Activated naive CD8-positive, alpha-beta T cell treated with anti-CD3 and anti-CD28 coated beads for 36 hours (primary cell): ENCODE measurements at places on chromosomes 12 and 14. TPM values are rescaled to one million over a fixed set of nuclear protein-coding genes. Genes with fewer than 3 reads are reported as not detected.

GRCh38 chr14:56933446-56933845 is 123.2 kb upstream of the OTX2 start:
- H3K36me3 ChIP-seq: no peaks in the 10 kb centered on the region
- DNase-seq: no peak
- H3K27ac ChIP-seq: no peak overlapping the region
- no peaks in the 10 kb centered on the region for H3K27me3 ChIP-seq
- no peaks in the 10 kb centered on the region for H3K4me1 ChIP-seq

- no peaks in the 10 kb centered on the region for H3K27me3 ChIP-seq
- H3K27ac ChIP-seq: no peak overlapping the region
- peaks cover 19% of the 10 kb centered on the region for H3K36me3 ChIP-seq
These were observed 22.6 kb downstream of the CBX5 start for GRCh38 chr12:54257332-54257731.

DNA sequence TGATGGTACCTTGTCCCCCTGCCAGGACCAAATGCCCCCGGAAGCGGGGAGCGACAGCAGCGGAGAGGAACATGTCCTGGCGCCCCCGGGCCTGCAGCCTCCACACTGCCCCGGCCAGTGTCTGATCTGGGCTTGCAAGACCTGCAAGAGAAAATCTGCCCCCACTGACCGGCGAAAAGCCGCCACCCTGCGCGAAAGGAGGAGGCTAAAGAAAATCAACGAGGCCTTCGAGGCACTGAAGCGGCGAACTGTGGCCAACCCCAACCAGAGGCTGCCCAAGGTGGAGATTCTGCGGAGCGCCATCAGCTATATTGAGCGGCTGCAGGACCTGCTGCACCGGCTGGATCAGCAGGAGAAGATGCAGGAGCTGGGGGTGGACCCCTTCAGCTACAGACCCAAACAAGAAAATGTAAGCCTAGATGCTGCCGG is 410 bp downstream of the MYF6 start:
- peaks cover 57% of the 10 kb centered on the region for H3K27me3 ChIP-seq
- H3K4me3 ChIP-seq: no peak overlapping the region
- H3K4me1 ChIP-seq: no peaks in the 10 kb centered on the region
- H3K27ac ChIP-seq: no peak overlapping the region
- H3K36me3 ChIP-seq: no peaks in the 10 kb centered on the region
- no peak for DNase-seq

GRCh38 chr14:52348279-52348678 is 34.2 kb downstream of the PTGER2 start:
- H3K27ac ChIP-seq: no peak overlapping the region
- no peaks in the 10 kb centered on the region for H3K36me3 ChIP-seq
- no peak overlapping the region for H3K4me3 ChIP-seq
- peaks cover 40% of the 10 kb centered on the region for H3K4me1 ChIP-seq
- no peak for DNase-seq

- no peaks in the 10 kb centered on the region for H3K27me3 ChIP-seq
- peaks cover 1% of the 10 kb centered on the region for H3K36me3 ChIP-seq
- DNase-seq: no peak
- no peak overlapping the region for H3K4me3 ChIP-seq
- H3K27ac ChIP-seq: no peak overlapping the region
These were observed 13.2 kb downstream of the HEBP1 start for GRCh38 chr12:12986775-12987331.

GRCh38 chr12:52924764-52925716 is 20.2 kb upstream of the KRT8 start:
- no peak overlapping the region for H3K4me3 ChIP-seq
- H3K27ac ChIP-seq: no peak overlapping the region
- H3K36me3 ChIP-seq: no peaks in the 10 kb centered on the region

DNA sequence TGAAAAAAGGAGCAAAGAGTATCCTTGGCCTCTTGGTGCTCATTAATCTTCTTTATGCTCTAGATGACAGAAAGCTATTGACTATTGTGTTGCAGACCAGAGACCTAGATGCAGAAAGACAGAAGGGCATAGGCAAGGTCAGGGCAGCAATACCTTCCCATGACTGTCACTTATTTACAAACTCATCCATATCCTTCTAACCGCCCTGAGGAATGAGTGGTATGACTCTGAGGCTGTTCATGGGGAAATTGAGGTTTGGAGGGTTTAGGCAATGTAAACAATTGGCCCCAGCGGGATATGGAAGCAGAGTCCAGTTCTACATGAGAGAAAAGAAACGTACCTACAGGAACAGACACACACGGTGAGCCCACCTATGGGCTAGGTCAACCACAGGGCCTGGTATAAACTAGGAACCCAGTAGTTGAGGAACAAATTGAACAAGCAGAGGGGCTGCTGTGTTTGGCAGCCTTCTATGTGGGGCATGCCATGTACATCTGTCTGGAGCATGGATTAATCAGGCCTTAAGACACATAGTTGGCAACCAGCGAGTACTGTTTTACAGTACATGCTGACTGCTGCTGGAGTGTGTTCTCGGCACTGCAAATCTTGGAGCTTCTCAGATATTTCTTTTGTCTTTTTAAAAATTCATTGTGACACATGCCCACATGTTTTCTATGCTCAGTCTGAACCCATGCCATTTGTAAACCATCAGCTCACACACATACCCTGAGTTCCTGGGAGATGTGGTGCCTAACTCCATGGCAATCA is 159.7 kb upstream of the NTF3 start:
- no peaks in the 10 kb centered on the region for H3K27me3 ChIP-seq
- H3K4me3 ChIP-seq: no peak overlapping the region
- peaks cover 3% of the 10 kb centered on the region for H3K4me1 ChIP-seq
- H3K36me3 ChIP-seq: no peaks in the 10 kb centered on the region
- DNase-seq: no peak

GRCh38 chr12:127912035-127912665 is 354.8 kb upstream of the TMEM132C start:
- no peaks in the 10 kb centered on the region for H3K27me3 ChIP-seq
- DNase-seq: no peak
- no peaks in the 10 kb centered on the region for H3K4me1 ChIP-seq
- no peak overlapping the region for H3K27ac ChIP-seq

GRCh38 chr14:92615451-92615850 is 101.9 kb downstream of the RIN3 start:
- H3K27ac ChIP-seq: peak overlapping the region; percentile 78
- DNase-seq: peak; percentile 69
- peak overlapping the region; percentile 50 for H3K4me3 ChIP-seq
- H3K4me1 ChIP-seq: peaks cover 47% of the 10 kb centered on the region

- H3K4me1 ChIP-seq: peaks cover 4% of the 10 kb centered on the region
- no peaks in the 10 kb centered on the region for H3K27me3 ChIP-seq
- peaks cover 11% of the 10 kb centered on the region for H3K36me3 ChIP-seq
- H3K4me3 ChIP-seq: no peak overlapping the region
- no peak for DNase-seq
These were observed 19.9 kb downstream of the RPS6KL1 start for GRCh38 chr14:74902941-74903705.

GRCh38 chr12:44029194-44029593 is 193.3 kb downstream of the TMEM117 start:
- H3K4me1 ChIP-seq: no peaks in the 10 kb centered on the region
- DNase-seq: no peak
- H3K36me3 ChIP-seq: peaks cover 12% of the 10 kb centered on the region
- no peak overlapping the region for H3K4me3 ChIP-seq
- no peaks in the 10 kb centered on the region for H3K27me3 ChIP-seq

DNA sequence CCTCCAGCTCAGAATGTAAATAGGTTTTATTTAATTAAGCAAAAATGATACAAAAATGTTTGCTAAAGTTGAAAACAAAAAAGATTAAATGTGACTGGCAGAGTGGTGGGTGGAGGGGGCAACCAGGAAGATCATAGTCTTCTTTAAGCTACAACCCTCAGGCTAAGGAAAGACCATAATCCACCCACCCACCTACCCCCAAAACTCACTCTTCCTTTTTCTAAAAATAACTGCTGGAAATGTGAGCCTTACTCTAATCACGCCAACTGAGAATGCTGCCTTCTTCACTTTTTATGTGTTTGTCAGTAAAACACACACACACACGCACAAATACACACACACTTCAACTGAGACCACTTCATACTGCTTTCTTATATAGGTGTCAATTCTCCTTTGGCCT is 230.0 kb upstream of the EGLN3 start:
- no peaks in the 10 kb centered on the region for H3K4me1 ChIP-seq
- H3K36me3 ChIP-seq: no peaks in the 10 kb centered on the region
- no peak overlapping the region for H3K27ac ChIP-seq
- no peaks in the 10 kb centered on the region for H3K27me3 ChIP-seq
- no peak overlapping the region for H3K4me3 ChIP-seq

DNA sequence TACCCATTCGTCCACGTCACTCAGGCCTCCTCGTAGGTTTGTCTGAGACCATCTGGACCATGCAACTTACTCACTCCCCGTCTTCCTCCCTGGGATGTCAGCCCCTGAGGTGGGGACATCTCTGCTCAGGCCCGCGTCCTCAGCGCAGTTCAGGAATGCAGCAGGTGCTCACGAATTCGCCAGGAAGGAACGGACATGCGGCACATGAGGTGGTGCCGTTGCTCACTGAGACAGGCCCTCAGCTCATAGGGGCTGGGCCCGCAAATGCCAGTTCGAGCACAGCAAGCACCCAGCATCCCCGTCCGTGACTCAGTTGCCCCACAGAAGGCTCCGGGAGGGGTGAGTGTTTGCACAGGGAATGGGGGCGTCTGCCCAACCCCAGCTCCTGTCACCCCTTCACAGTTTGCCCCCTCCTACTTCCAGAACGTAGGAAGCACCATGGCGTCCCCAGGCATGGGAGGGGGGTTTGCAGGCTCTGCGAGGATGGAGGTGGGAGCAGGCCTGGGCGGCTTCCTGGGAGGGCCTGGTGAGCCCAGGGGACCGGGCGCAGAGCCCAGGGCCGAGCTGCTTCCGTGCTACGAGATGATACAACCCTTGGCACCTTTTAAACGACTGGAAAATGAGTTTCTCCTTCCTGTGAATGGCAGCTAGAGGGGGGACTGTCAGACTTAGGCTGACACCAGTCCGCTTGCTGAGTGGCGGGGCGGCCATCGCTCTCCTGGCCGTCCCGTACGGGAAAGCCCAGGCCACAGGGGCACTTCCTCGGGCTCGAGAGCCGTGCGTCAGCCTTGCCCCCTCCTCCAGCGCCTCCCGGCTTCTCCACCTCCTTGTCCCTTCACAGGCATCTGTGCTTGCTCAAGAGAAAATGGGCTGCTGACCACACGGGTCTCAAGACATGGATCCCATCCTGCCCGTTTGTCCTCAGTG is 6.9 kb downstream of the GALNT9 start:
- H3K4me3 ChIP-seq: no peak overlapping the region
- no peaks in the 10 kb centered on the region for H3K36me3 ChIP-seq
- DNase-seq: no peak
- H3K27me3 ChIP-seq: peaks cover 37% of the 10 kb centered on the region

DNA sequence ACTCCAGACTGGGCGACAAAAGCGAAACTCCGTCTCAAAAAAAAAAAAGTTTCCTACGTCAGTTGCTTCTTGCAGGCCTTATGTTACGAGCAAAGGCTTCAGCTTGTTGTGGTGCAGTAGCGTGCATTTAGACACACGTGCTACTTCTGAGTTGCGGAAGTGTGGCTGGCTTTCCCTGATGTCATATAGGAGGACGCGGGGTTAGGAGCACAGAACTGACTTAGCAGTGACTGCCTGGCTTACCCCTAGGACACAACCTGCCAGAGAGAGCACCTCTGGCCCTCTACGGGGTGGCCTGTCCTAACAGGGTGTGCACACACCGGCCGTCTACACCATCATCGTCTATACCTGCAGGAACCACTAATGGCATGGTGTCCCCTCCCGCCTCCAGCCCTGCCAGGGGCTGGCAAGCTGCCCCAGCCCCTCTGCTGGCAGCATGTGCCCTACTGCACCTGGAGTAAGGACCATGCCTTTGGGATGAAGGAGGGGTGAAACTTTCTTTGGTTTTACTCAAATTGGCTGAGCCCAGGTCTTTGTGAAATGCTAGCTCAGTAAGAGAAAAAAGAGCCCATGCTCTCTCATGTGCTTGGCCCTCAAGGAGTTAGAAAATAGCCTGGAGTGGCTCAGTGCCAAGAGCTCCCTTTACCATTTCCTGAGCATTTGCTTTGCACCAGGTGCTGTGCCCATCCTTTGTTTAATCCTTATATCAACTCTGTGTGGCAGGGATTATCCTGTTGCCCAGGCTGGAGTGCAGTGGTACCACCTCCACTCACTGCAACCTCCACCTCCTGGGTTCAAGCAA is 1.7 kb upstream of the GPR68 start:
- H3K27ac ChIP-seq: peak overlapping the region; percentile 98
- no peaks in the 10 kb centered on the region for H3K27me3 ChIP-seq
- peak; percentile 78 for DNase-seq

- no peaks in the 10 kb centered on the region for H3K27me3 ChIP-seq
- no peak for DNase-seq
- peaks cover 8% of the 10 kb centered on the region for H3K36me3 ChIP-seq
- H3K4me3 ChIP-seq: no peak overlapping the region
These were observed 56.0 kb downstream of the NCOR2 start for GRCh38 chr12:124511259-124511985.

- peaks cover 58% of the 10 kb centered on the region for H3K4me1 ChIP-seq
- H3K27ac ChIP-seq: no peak overlapping the region
- peaks cover 27% of the 10 kb centered on the region for H3K36me3 ChIP-seq
- no peak for DNase-seq
- no peak overlapping the region for H3K4me3 ChIP-seq
These were observed 98.2 kb downstream of the BTG1 start for GRCh38 chr12:92047393-92047826.

DNA sequence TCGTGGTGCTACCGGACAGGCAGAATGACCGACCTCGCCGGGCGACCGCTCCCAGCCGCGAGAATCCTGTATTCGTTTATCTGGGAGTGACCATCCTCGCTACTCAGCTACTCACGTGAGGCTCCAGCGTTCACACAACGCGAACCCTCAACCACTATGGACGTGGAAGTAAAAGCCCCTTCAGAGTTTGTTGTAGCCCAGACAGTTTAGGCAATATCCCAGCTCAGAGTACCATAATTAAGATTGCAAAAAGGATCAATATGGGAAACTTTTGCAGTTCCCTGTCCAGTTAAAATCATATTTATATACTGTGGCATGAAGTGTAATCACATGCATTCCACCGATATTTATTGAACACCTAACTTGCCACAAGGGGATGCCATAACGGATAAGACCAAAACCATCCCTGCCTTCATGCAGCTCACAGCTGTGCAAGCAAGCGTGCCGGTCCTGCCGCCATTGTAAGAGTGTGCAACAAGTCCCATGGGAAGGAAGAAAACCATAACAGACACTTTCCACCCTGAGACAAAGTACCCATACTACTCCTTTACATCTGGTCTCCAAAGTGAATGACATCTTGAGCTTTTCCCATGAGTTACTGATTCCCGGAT is 938 bp upstream of the MAX start:
- H3K36me3 ChIP-seq: peaks cover 17% of the 10 kb centered on the region
- H3K4me1 ChIP-seq: peaks cover 24% of the 10 kb centered on the region
- H3K4me3 ChIP-seq: peak overlapping the region; percentile 99
- peaks cover 6% of the 10 kb centered on the region for H3K27me3 ChIP-seq
- H3K27ac ChIP-seq: peak overlapping the region; percentile 63

DNA sequence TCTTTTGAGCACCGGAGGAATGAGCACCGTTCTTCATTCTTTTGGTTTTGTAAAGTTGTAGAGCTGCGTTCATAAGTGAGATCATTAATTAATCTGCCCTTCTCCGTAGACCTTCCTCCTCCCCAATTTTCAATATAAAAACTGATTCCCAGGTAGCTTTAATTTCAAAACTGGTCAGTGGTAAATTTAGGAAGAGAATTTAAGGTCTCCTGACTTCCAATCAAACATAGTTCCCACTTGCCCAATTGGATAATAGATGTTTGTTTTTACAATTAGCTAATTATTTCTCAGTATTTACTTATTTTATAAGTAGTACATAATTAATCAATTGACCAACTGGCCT is 27.2 kb upstream of the YBX3 start:
- no peak for DNase-seq
- peaks cover 7% of the 10 kb centered on the region for H3K4me1 ChIP-seq
- H3K36me3 ChIP-seq: no peaks in the 10 kb centered on the region
- H3K27me3 ChIP-seq: peaks cover 20% of the 10 kb centered on the region
- no peak overlapping the region for H3K27ac ChIP-seq
- peak overlapping the region; percentile 5 for H3K4me3 ChIP-seq

The KCNA5 gene
- total RNA-seq: not detected

The KLHDC1 gene
- 1.1 TPM for total RNA-seq

The ST8SIA1 gene
- 0.49 TPM for total RNA-seq

The EPYC gene
- total RNA-seq: not detected

The FLVCR2 gene
- total RNA-seq: 0.64 TPM
